ENCODE measurements at places on chromosomes 5 and 9.

GRCh38 chr5:158819095-158819494 lies 280.6 kb downstream of the EBF1 start:
- no peak for DNase-seq

DNA sequence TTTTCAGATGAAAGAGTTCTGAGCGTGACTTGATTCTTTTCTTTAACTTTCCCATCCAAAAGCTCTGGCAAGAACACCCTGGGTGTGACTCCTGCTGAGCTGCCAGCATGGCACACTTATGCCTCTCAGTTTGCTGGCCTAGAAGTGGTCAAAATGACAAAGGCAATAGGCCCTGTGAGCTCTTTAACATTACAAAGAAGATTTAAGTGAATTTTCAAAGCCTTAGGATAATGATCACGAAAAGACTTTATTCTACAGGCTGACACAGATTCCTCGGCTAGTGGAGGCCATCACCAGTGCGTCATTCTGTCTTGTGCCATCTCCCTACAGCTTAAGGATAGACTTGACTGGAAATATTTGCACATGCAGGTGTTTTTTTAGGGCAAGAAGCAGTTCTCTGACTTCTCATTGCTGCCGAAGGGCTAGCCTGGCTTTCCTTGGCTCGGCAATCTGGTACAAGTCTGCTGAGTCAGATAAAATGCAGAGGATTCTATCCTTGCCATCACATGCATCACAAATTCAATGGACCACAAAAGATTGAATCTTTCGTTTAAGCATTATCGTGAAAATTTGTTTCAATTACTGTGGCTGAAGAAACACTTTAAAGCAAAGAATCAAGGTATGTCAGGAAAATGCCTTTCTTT lies 311.5 kb downstream of the COX7C start:
- no peak for DNase-seq

GRCh38 chr9:120663380-120663779 lies 50.9 kb downstream of the MEGF9 start:
- DNase-seq = no peak

- DNase-seq = peak; percentile 32
These were observed 10.0 kb downstream of the GPX3 start for GRCh38 chr5:151030379-151030778.

GRCh38 chr9:18829873-18830272 lies 203.1 kb downstream of the SAXO1 start:
- DNase-seq = peak; percentile 40

GRCh38 chr5:40238066-40238745 lies 441.5 kb upstream of the PTGER4 start:
- no peak for DNase-seq

GRCh38 chr5:50658246-50658645 lies 8.2 kb upstream of the PARP8 start:
- no peak for DNase-seq

DNA sequence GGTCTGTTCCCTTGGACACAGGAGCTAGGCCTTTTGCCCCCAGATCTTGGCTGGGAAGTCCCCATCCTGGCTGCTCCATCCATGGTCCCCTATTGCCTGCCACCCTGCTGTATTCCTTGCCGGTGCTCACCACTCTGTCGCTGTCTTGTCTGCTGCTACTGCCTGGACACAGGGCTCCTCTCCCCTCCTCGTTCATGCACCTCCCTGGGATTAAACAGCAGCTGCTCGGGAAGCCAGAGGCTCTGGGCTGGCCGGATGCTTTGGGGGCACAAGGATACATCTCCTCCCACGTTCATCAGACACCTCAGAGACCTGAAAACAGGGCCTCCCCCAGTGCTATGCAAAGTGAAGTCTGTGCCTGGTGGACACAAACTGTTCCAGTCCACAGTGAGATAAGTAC lies 110.4 kb downstream of the ZNF354C start:
- no peak for DNase-seq

DNA sequence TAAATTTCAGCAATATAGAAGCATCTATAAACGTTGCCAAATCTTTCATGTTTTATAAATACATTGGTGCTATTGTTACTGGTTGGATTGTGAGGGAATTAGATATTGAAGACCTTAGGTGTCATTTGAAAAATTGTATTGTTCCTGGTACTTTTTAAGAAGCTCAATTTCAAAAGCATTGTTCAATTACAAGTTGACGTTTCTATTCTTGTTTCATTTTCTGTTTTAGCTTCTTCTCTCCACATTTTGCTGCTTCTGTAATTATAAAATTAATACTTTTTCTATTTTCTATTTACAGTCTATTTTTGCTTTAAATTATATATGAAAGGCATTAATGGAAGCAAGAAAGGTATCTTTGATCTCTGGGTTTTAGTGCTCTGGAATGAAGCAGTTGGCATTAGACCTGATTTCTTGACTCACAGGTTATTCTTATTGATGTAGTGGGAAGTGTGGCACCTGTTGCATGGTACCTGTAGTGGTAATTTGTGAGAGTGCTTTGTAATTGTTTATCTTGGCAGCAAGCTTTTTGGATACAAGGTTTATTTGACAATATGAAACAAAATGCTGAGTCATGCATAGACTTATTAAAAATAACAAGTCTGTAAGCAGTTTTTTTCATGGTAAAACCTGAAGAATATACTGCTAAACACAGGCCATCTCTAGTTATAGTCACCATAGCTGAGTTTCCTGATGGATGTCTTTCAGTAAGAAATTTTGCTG lies 13.2 kb downstream of the MACIR start:
- peak; percentile 32 for DNase-seq

DNA sequence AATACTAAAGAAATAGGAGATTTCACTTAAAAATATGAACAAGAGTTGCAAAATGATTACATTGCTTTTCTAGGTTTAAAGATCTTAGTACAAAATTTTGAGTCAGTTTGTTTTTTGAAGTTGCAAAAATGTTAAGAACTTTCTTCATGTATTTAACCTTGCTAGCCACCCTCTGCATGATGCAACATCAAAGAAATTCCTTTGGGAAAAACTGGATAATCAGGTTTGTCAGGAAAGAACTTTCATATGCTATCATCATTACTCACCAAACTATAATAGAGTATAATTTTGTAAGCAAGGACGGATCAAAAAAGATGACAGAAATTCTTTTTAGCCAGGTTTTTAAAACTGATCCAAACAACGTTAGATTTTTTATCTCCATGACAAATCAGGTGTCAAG lies 116.9 kb upstream of the MRPS30 start:
- peak; percentile 5 for DNase-seq

DNA sequence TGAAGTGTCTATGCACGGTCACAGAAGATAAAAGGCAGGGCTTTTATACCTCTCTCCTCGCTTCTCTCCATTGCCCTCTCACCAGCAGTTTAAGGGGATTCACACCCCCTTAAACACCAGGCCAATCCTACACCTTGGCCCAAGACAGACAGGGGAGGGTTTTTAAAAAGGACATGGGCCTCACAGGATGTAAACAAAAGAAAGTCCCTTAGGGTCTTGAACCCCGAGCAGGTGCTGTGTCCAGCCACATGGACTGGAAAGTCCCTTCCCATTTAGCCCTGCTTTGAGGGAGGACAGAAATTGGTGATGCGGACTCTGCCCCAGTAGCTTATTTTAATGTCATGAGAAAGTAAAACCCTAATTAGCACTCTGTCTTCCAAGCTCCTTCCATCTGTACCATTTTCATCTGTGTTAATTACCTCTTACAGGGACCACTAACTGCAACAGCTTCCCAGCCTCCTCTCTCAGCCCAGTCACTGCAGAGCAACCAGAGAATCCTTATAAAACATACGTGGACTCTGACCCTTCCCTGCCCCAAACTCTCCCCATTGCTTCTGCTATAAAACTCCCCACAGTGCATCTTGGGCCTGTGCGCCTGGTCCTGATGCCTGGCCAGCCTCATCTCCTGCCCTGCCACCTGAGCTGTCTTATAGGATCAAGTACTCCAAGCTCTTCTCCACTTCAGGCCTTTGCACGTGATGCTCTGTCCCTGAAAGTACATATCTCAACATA lies 16.7 kb downstream of the WHRN start:
- no peak for DNase-seq

DNA sequence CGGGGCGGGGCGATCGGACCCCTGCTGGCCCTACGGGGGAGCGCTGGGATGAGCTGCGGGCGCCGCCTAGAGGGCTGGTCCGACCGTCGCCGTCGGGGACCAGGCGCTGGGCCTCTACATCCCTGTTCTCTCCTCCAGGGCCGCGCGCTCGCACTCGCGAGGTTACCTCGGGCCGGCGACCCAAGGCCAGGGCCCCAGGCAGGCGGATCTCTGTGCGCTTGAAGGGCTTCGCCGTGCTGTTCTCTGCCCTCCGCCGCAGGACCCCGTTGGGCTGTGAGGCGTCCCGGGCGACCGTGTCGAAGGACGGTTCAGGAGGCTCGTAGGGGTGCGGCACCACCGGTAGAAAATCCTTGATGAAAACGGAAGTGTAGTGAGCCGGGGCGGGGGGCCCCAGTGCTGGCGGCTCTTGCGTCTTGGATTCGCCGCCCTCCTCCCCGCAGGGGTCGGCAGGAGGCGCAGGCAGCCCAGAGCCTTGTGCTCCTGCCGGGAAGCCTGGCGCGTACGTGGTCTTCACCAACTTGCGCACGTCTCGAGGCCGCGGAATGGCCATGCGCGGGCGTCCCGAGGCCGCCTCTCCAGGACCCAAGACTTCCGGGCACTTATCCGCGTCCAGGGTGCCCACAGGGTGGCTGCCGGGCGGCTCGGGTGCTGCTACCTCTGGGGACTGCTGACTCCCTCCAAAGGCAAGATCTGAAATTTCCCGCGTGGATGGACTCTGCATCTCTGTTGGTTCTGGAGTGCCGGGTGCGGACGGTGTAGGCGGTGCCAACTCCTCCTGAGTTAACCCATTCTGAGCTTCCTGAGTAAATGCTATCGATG lies 2.0 kb downstream of the PROB1 start:
- no peak for DNase-seq

- DNase-seq = no peak
These were observed 171.5 kb upstream of the NREP start for GRCh38 chr5:111928511-111928910.

- DNase-seq = peak; percentile 26
These were observed 135.0 kb upstream of the FBN2 start for GRCh38 chr5:128673000-128673399.

DNA sequence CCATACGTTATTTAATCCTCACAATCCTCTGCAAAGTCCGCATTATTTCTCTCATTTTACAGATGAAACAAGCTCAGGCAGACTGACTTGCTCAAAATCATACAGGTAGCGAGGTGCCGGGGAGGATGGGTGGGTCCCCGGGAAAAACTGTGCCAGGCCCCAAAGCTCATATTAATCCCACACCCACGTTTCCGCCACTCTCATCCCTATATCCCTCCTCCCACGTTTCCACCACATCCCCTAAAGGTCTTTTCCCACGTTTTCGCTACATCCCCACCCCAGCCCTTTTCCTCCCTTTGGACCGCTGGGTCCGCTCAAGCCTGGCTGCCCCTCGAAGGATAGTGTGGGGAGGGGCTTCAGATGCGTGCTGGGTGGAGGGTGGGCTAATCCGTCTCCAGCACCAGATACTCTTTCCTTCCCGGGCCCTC lies 434 bp upstream of the FSD1L start:
- DNase-seq = no peak

- peak; percentile 20 for DNase-seq
These were observed 15.8 kb downstream of the ERCC8 start for GRCh38 chr5:60929024-60929423.

- DNase-seq = peak; percentile 74
These were observed 43.2 kb downstream of the WWC1 start for GRCh38 chr5:168334695-168335094.

DNA sequence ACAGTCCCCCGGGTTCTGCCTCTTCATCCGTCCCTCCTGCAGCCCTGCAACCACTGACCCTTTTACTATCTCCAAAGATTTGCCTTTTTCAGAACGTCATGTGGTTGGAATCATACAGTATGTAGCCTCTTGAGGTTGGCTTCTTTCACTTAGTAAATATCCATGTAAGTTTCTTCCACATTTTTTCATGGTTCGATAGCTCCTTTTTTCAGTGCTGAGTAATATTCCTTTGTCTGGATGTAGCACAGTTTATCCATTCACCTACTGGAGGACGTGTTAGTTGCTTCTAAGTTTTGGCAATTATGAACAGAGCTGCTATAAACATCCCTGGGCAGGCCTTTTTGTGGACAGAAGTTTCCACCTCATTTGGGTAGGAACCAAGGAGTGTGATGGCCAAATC lies 27.1 kb downstream of the PRRX2 start:
- DNase-seq = no peak

- DNase-seq = no peak
These were observed 174.7 kb upstream of the PRDM9 start for GRCh38 chr5:23332650-23333251.

DNA sequence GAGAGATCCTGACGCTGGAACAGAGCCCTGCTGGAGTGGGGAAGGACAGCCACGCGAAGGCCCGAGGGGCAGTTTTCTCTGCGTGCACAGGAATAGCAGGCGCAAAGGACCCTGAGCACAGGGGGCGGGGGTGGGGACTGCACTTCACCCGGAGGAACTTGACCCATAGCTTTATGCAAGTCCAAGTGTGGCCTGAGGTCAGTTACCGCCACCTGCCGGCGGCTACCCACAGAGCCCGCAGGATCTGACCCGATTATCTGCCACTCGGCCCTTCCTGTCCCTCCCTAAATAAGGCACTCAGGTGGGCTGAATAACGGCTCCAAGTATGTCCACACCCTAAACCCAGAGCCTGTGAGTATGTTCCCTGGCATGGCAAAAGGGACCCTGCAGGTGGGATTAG lies 65.4 kb upstream of the FCN1 start:
- no peak for DNase-seq

- DNase-seq = no peak
These were observed 15.9 kb upstream of the TRIM14 start for GRCh38 chr9:98134702-98135557.

GRCh38 chr9:70315389-70315788 lies 56.6 kb downstream of the SMC5 start:
- DNase-seq = peak; percentile 36

GRCh38 chr9:81989700-81990099 lies 1.1 kb downstream of the SPATA31D1 start:
- no peak for DNase-seq

DNA sequence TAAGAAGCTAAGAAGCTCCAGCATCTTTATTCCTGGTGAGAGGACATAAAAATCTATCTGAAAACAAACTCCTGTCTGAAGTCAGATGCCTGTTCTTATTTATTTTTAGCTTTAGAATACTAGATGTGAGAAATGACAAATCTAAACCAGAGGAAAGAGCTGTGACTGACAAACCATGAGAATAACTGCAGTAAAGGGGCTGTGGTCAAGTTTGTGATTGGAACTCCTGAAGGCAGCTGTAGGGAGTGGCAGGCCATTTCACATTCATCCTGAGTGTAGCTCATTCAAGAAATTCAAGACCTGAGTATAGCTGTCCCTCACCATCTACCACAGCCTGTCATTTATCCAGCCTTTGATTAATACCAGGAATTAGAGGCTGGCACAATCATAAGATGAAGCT lies 718.8 kb downstream of the BRINP1 start:
- DNase-seq = no peak

DNA sequence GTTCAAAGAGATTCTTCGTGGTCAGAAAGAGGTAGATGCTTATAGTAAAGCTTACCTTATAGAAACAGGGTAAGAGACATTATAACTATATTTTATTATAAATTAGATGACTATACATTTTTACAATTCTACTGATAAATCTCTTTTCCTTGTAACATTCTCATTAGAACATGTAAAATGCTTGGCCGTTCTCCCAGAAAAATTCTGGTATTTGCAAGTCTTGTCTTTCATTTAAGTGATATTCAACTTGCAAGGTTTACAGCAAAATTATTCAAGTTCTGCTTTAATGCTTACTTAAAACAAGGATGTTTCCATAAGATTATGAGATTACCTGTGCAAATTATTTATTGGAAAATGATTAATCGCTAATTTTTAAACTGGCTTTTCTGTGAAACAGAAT lies 41.3 kb upstream of the CDH18 start:
- DNase-seq = peak; percentile 42
